Skin of body (tissue), 3 donors: ENCODE measurements at places on chromosomes 16 and 17.
A peak's percentile ranks its signal among the peaks of the same experiment; 100 is the strongest.

DNA sequence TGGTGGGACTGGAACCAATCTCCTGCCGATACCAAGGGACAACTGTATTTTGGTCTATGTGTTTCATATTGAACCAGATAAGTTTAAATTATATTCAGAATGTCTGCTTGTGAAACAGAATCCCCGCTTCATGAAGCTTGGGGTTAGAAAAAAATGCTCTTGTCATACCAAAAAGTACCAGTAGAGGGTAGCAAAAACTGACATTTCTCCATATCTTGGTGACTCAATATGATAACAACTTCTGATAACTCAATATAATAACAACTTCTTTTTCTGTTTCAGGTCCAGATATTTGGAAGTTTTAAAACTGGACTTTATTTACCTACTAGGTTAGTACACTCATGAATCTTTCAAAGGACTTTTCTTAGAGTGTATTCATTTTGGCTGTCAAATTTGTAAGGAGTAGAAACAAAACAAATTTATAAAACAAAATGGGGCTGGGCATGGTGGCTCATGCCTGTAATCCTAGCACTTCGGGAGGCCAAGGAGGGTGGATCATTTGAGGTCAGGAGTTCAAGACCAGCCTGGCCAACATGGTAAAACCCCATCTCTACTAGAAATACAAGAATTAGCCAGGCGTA, 52.3 kb upstream of the ADCY7 start:
- DNase-seq = peak; percentile 26

DNA sequence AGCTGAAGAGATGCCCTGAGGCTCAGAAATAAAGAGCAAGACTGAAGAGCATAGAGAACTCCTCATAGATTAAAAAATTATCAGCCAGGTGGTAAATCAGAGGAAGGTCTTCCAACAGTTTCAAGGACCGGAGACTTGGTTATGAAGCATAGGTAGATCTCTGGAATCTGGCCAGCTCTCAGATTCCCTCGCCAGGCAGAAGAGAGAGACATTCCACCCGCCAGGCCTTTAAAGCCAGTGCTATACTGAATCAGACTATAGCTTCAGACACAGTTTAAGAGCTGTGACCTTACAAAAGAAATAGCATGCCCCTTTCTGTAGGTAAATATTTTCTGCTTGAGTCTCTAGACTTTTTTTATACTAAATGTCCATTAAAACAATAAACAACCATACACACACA, 70.3 kb downstream of the NFATC3 start:
- DNase-seq = no peak

DNA sequence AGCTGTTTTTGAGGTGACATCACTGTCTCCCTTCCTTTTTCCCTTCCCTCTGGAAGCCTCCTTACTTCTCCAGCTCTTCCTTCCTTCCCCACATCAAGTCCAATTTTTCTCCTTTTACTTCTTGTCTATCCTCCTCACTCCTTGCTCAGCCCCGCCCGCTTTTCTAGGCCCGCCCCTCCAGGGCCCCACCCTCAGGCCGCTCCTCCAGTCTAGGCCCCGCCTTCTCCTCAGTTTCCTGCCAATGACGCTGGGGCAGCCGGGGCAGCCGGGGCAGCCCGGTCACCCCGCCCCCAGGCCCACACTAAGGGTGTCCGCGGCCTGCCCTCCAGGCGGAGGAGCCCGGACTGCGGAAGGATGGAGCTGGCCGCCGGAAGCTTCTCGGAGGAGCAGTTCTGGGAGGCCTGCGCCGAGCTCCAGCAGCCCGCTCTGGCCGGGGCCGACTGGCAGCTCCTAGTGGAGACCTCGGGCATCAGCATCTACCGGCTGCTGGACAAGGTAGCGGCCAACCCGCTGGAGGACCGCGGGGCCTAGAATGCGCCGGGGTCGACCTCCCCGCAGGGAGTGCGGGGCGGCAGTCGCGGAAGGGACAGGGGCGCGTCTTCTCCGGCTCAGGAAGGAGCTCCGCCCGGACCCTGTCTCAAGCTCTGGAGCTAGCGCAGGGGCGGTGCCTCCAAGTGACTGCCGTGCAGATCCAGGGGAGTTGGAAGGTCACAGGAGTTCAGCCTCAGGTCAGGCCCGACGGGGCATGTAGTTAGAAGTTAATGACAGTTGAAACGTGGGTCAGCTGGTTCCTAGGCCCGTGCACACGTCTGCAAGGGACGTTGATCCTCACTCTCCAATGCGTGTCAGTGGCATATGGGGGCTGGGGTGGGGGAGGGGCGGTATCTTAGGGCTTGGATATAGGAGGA, at the start of gene PCTP:
Gene PCTP (plus strand): TSS at position 302 of the 908 bp plus-strand sequence. CDS start 53 bp downstream, at position 355.
- DNase-seq = peak; percentile 83

DNA sequence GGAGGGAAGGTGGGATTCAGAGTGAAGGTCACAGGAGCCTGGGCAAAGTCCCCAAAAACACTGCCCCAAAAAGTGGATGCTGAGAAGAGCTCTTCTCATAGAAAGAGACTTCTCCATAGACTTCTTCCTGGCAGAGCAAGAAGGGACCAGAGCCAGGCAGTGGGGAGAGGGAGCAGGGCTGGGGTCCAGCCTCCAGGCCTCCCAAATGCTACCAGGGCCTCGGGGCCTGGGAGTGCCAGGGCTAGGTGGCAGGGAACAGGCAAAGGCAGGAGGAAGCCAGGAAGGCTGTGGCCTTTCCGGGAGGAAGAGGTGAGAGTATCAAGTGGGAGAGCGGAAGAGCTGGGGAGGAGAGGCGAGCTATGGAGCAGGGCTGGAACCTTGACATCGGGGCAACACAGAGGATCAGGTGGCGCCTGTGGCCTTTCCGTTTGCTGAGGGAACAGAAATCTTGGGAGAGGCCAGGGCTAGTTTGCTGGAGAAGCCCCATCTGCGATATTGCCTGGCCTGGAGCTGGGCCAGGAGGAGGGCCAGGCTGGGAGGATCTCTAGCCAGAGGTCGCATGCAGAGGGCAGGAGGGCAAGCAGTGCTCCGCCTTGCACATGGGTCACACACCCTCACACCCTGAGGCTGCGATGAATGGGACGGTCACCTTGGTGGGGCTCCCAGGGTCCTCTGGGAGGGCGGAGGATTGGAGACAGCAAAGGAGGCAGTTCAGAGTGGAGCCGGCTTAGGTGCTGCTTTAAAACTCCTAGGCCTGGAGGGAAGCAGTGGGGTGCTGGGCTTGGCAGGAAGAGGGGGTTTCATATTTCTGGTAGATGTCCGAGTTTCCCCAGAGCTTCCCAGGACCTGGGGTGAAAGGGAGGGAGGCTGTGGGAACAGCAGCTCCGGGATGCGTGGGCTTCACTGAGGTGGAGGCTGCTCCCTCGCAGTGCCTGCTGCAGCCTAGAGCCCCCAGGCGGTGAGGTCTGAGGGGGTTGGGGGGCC, 3.4 kb downstream of the SLC16A5 start:
- no peak for DNase-seq

GRCh38 chr16:3607161-3607560, 4.2 kb downstream of the SLX4 start:
- no peak for DNase-seq

DNA sequence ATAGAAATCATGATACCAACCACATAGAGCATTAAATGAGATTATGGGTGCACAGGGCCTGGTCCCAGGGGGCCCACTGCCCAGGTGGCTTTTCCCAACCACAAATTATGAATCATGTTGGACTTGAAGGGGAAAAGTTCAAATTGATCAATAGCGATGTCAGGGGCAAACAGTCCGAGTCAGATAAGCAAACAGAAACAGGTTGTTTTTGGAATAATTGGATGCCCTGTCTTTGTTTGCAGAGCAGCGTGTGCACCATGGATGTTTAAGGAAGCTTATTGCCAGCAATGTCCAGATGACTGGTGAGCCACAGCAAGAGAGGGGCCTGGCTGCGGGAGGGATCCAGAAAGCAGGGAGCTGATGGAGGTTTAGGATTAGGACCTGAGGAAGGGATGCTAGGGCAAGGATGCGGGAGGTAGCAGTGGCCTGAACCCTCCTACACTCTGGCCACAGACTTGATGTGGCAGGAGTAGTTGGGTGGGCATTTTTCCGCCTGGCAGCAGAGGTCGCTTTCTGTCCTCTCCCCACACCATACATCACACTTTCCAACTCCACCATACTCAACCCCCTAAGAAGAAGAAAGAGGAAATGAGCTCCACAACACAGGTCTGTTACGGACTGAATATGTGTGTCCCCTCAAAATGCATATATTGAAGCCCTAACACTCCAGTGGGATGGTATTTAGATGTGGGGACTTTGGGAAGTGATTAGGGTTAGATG, 266.4 kb upstream of the RPL38 start:
- DNase-seq = no peak

- no peak for DNase-seq
These were observed 367.8 kb upstream of the SOX9 start for GRCh38 chr17:71753070-71753469.

DNA sequence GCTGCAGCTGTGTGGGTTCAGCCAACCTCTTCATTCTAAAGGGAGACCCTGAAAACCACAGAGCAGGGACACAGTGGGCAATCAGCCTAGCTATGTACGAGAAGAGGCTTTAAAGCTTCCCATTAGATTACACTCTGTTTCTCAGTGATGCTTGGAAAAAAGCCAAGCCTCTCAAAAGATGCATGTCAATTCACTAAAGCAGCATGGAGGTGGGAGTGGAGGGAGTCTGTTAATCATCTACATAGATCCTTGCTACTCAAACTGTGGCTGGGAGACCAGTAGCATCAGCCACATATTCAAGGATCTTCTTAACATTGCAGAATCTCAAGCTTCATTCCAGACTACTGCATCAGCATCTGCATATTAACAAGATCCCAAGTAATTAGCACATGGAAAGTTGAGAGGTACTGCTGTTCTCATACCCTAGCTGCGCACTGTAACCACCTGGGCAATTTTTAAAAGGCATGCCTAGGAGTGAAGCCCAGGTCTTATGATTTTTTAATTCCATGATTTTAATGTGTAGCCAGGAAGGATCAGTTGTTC, 305.9 kb downstream of the PMP22 start:
- DNase-seq = no peak

DNA sequence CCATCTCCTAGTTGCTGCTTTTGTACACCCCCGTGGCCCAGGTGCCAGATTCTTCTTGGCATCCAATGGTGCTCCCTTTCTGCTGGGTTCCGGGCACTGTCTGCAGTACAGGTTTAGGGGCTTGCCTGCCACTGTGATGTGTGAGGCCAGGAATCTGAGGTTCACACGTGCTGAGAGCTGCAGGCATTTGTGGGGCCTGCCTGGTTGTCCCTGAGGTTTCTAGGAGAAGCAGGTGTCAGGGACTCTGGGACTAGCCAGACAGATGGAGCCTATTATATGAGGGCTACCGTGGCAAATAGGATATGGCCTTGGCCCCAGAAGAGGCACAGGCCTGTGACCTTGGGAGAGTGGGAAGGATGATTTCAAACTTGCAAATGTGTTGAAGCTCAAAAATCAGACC, 29.3 kb downstream of the NDEL1 start:
- DNase-seq = no peak

- DNase-seq = no peak
These were observed 54.6 kb downstream of the EPN2 start for GRCh38 chr17:19291646-19292376.

- no peak for DNase-seq
These were observed 13.2 kb downstream of the C16orf95 start for GRCh38 chr16:87303962-87304521.

DNA sequence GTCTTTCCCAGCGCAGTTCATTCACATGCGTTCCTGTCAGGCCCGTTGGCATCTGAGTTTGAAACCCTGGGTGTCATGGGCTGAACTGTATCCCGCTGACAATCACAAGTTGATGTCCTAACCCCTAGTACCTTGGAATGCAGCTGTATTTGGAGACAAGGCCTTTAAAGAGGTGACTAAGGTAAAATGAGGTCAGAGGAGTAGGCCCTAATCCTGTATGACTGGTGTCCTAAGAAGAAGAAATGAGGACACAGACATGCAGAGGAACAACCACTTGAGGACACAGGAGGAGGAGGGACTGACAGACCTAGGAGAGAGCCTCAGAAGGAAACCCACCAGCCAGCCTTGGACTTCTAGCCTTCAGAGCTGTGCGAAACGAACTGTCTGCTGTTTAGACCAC, 33.1 kb downstream of the TRPV2 start:
- DNase-seq = no peak

DNA sequence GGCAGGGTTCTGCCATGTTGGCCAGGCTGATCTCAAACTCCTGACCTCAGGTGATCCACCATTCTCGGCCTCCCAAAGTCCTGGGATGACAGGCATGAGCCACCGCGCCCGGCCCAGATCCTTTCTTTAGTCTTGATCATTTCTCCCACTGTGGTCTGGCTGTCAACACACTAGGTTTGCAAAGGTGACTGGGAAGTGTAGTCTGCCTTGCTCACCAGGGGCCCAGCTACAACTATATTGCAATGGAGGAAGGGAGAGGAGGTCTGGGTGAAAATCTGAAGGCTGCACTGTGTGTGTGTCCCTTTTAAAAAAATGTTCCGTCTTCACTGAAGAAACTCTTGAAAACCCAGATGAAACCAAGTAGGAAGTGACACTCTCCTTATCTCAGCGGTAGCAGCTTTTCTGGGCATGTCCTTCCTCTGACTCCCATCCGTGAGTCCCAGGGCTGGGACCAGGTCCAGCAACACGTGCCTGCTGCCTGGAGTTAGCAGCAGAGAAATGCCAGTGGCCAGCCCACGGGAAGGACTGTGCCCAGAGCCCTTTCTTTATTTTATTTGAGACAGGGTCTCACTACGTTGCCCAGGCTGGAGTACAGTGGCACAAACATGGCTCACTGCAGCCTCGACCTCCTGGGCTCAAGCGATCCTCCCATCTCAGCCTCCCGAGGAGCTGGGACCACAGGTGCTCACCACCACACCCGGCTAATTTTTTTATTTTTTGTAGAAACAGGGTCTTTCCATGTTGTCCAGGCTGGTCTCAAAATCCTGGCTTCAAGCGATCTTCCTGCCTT, 17.8 kb upstream of the KIF19 start:
- no peak for DNase-seq

DNA sequence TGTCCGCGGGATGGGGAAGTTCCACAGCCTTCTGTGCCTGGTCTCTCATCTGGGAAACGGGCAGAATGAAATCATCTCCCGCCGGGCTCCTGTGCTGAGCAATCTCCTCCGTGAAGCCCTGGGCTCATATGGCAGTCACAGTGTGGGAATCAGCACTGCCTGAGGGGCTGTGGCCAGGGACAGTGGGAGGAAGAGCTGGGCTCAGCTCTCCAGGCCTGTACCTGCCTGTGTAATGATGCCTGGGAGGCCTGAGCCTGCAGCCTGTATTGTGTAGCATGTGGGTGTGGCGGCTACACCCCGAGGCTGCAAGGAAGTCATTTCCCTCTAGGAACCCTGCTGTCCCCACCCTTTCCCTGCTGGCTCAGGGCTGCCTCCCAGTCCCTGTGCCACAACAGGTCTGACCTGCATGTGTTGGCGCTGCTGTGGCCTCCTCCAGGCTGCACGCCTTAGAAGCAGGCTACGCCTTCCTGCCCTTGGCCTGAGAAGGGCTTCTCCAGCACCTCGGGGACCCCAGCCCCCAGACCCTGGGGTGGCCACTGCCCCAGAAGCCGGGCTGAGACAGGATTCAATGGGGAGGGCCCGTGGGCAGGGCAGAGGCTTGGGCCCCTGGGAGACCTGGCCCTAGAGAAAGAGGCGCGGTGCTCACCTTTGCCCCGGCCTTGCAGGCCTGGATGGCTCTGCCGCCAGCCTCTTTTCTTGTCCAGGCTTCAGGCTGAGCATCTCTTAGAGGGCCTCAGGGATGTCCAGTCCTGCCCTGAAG, 2.1 kb downstream of the ITGB4 start:
- DNase-seq = no peak

- no peak for DNase-seq
These were observed 433.7 kb downstream of the KIF2B start for GRCh38 chr17:54256401-54256929.

- DNase-seq = no peak
These were observed 13.0 kb downstream of the NOL11 start for GRCh38 chr17:67730731-67731130.
